GM06990 (cell line): ENCODE measurements at places on chromosomes 12 and 14.
A peak's percentile ranks its signal among the peaks of the same experiment; 100 is the strongest.

DNA sequence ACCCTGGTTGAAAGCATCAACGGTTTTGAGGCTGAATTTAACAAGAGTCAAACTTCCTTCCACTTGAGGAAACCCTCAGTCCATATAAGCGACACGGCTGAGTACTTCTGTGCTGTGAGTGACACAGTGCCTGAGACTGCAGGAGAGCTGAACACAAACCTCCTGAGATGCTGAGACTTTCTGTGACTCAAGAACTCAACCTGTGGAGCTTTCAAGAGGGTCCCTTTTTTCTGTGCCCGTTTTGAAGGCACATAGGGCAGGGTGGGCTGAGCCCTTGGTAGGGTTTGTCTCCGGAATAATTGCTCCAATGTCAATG lies 305.3 kb upstream of the OR4E1 start:
- no peak for DNase-seq

DNA sequence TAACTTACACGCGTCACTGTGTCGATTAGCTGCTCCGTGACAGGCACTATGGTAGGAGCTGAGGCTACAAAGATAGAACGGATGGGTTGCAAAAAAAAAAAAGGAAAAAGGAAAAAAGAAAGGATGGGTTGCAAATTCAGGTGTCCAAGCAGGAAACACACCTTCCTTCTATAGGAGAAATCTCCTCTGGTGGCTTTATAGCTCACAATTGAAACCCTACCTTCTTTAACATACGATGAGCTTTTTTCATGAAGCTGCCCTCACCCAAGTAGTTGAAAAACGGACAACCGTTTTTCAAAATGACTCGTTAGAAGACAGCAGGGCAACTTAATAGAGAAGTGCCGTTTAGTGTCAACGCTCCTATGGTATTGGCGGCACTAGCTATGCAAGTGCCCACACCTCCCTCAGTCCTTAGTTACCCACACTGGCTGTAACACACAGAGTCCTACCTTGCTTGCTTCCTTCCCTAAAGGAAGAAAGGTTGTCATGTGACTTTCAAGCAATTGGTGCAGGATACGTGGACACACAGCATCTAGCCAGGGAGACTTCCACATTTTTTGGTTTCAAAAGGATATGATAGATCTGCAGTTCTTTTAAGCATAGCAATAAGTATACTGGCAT lies 682 bp upstream of the TRIP11 start:
- no peak for DNase-seq

- no peak for DNase-seq
Observed at GRCh38 chr12:96994900-96995299, 87.8 kb downstream of the NEDD1 start.

GRCh38 chr14:76874734-76875133 lies 48.5 kb downstream of the LRRC74A start:
- DNase-seq, result no peak

GRCh38 chr12:32084017-32084688 lies 22.5 kb upstream of the BICD1 start:
- no peak for DNase-seq

DNA sequence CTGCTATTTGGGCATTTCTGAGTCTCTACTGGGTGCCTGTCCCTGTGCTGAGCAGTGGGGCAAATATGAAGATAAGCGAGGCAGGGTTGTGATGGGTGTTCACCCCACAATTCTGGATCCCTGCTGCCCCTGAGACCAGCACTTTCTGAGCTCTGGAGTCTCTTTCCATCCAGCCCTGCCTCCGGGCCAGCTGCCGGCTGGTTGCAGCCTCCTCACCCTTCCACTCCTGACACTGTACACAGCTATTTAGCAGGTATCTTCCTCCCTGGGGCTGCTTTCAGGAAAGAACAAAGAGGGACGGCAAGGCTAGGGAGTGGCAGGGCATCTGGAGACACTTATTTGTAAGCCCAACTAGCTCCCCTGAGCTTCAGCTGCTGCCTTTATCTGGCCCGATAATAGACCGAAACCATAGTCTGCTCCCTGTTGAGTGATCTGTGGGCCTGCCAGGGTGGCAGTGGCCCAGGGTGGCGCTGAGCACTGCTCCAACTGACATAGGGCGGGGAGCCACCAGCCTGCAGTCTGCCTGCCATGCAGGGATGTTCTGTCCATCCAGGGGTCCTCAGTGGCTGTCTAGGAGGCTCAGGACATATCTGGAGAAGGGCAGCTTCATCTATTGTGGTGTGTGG lies 7.6 kb upstream of the KRT80 start:
- no peak for DNase-seq

- no peak for DNase-seq
Observed at GRCh38 chr12:82803201-82803600, 116.5 kb downstream of the TMTC2 start.

DNA sequence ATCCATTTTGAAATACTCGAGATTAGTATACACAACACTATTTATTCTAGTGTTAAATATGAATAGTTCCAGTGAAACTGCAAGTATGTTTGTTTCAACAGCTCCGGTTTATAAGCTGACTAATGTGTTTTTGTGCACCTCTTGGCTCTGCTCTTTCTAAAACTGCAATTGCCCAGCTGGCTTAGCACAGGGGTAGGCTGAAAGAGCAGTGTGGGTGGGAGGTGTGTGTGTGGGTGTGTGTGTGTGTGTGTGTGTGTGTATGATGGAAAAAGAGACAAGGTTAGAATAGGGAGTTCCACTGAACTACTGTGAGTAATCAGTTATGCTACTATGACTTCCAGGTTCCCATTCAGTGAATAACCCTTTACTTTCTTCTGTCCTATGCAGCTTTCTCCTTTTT lies 37.8 kb upstream of the DDHD1 start:
- DNase-seq, result peak; percentile 30

DNA sequence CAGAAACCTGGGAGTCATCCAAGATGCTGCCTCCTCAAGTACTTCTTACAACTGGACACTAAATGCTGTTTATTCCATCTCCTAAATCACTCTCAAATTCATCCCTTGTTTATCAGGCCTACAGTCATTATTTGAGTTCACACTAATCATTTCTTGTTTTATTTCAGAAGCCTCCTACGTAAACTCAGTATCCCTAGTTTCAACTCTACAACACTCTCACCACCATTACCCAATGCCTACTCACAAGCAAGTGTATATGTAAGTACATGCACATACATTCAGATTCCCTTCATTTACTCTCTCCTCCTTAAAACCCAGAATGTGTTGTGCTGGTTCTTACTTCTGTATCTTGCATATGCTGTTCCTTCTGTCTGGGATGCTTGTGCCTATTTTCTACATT lies 43.0 kb downstream of the DDHD1 start:
- DNase-seq, result no peak

DNA sequence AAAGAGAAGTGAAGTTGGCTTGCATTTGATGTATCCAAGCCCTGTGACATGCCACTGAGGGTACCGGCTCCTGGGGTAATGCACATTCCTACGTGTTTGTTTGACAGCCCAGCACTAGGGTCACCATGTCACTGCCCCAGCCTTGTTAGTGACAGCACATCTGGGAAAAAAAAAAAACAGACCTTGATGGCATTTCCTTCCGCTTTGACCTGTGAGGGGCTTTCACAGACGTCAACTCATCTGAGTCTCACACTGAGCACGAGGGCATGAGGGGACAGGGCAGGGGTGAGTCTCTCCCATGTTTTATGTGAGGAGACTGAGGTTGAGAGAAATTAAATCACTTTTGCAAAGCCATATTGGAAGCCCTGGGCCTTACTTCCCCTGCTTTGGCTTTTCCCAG lies 111.5 kb downstream of the NUAK1 start:
- DNase-seq, result no peak

GRCh38 chr14:56795284-56795622 lies 15.0 kb downstream of the OTX2 start:
- DNase-seq, result no peak

GRCh38 chr14:36944307-36945010 lies 227.9 kb downstream of the SLC25A21 start:
- no peak for DNase-seq

DNA sequence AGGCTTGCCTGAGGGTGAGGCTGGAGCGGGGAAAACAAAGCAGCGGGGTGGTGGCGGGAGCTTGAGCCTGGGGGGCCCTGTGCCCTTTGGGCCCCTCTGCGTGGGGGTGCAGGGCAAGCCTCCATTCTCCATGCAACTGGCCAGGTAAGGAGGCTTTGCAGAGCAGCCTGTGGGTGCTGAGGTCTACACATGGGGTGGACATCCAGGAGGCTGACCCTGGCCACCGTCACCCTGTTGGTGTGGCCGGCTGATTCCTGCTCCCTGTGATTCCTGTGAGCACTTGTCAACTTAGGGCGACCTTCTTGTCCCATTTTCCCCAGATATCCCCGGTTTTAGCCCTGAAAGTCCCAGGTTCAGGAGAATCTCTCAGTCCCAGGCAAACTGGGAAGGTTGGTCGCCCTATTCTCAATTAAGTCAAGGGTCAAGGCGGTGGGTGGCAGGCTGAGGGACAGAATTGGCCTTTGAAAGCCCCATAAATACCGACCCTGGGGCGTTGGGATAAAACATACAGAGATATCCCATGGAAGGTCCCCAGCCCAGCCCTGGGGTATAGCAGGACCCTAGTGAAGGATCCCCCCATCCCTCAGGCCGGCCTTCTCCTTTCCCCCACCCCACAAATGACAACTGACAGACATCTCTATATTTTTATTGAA lies 70.5 kb downstream of the PRIMA1 start:
- DNase-seq, result no peak

GRCh38 chr12:12327802-12328201 lies 22.2 kb downstream of the MANSC1 start:
- DNase-seq, result no peak

- no peak for DNase-seq
Observed at GRCh38 chr14:89719366-89720075, 235.0 kb downstream of the EFCAB11 start.

DNA sequence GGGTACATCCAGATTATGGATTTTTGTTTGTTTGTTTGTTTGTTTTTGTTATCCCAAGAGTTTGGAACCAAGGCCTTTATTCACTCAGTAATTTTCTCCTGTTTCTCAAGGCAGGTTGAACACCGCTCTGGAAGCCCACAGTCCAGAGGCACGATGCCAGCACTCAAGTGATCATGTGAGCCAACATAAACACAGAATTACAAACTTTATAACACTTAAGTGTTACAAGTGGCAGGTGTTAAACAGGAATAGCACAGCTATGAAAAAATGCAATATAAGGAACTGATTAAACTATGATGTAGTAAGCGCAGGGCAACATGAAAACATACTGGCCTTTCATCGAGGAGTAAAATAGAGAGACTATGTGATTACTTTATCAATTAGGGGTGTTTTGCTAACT lies 1885.8 kb upstream of the SEL1L start:
- DNase-seq, result no peak

GRCh38 chr12:52686063-52686462 lies 5.9 kb upstream of the KRT1 start:
- no peak for DNase-seq

DNA sequence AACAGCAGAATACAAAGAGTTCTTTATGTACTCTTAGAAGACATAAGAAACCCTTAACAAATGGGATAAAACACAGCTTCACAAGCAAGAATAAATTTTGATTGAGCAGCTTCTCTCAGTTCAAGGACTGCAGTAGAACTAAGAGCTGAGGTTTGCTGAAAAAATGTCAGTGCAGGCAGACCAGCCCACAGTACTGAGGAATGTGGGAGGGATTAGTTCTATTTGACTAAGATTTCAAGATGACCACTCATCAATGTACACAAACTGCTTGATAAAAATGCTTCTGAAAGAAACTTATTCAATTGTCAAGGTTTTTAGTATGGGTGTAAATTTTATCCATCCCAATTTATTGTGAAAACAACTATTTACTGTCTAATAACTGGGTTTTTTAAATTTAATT lies 138.4 kb downstream of the SEC23A start:
- no peak for DNase-seq

- no peak for DNase-seq
Observed at GRCh38 chr12:70321191-70321590, 44.9 kb upstream of the KCNMB4 start.

- DNase-seq, result no peak
Observed at GRCh38 chr12:51390457-51390856, 749 bp downstream of the GALNT6 start.

DNA sequence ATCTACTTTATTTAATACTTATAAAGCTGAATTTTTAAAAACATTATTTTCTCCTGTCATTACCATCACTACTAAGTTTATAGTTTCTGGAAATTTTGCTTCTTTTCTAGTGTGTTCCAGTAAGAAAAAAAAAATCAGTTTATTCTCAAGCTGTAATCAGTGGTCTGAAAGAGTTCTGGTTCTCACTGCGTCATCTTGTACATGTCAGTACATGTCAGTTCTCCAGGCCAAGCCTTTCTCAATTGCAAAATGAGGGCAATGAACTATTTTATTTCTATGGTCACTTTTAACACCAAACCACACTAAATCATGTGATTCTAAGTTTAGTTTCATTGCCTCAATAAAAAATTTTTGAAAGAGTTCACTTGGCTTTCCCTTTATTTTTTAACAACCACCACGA lies 468.9 kb upstream of the LRFN5 start:
- no peak for DNase-seq

- DNase-seq, result no peak
Observed at GRCh38 chr12:109870648-109871047, 9.7 kb downstream of the GLTP start.

DNA sequence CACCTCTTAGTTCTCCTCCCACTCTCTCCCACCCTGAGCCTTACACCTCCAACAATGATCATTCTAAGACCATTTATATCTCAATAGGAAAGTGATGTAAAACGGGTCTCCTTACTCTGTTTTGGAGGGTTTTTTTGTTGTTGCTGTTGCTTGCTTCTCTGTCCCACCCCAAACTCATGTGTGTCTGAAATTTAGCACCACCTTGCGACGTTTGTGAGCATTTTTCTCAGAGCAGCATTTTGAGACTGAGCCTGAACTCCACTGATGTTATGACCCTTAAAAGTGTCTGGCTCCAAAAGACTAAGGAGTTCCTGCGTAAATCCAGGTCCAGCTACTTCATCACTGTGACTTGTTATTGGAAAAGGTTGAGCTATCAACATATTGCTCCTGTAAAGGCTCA lies 155.0 kb downstream of the DAD1 start:
- no peak for DNase-seq

DNA sequence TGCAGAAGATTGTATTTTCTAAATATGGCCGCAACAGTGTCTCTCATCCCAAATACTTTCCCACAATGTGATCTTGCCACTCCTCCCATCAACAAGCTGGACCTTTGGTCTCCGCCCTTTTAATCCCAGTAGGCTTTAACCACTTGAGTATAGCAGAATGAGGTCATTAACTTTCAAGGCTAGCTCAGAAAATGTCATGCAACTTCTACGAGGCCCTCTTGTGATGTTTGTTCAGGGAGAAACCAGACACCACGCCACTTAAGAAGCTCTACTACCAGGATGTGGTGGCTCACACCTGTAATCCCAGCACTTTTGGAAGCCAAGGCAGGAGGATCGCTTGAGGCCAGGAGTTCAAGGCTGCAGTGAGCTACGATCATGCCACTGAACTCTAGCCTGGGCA lies 20.1 kb upstream of the OR6J1 start:
- no peak for DNase-seq

DNA sequence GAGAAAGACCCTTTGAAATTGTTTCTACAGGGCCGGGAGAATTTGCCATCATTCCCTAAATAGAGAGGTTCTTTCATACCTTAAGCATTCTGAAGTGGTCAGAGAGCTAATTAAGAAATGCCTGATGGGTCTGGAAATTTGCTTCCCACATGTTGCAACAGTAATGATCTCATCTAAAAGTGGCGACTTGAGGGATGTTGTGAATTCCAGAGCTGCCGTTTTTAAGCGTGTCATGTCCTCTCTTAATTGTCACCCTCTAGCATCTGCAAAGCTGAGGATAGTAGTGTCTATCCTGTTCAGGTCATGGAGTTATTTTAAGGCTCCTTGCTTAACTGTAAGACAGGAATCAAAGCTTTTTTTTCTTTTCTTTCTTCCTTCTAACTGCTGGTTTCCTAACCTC lies 60.4 kb downstream of the FOS start:
- no peak for DNase-seq

- DNase-seq, result no peak
Observed at GRCh38 chr12:132244724-132245295, 84.6 kb downstream of the GALNT9 start.
